ENCODE measurements at places on chromosomes 1 and 21.

DNA sequence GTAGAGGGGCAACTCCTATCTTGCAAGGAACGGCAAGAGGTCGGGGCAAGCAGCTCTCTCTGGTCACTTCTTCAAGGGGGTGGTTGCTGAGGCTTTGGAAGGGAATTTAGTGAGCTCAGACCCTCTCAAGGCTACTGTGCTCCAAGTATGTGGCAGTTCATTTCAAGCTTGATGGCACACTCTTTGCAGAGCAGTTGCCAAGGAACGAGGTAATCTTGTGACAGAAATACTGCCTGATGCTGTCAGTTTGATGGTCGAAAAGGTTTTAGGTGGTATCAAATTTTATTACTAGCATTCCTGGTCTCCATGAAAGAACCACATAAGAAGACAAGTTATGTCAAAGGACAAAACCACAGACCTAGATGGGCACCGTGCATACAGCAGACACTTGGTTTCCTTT lies 13.1 kb downstream of the CFAP298 start:
- DNase-seq = peak; percentile 67

- DNase-seq = peak; percentile 35
Measured at GRCh38 chr1:194846488-194846887, 1660.1 kb upstream of the B3GALT2 start.

DNA sequence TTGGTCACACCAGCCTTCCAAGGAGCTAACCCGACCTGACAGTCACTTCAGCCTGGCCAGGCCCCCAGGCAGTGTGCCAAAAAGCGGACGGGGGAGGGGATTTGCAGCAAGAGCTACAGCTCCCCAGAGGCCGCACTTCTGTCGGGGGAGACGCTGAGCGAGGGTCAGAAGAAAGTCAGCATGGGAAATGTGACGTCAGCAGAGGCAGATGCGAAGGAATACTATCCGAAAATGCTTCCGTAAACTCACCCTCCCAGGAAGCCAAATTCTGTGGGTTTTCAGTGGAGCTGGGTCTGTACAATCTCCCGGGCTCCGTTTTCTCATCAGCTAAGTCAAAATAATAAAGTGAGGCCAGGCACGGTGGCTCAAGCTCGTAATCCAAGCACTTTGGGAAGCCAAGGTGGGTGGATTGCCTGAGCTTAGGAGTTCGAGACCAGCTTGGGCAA lies 28.5 kb upstream of the ECE1 start:
- peak; percentile 66 for DNase-seq

DNA sequence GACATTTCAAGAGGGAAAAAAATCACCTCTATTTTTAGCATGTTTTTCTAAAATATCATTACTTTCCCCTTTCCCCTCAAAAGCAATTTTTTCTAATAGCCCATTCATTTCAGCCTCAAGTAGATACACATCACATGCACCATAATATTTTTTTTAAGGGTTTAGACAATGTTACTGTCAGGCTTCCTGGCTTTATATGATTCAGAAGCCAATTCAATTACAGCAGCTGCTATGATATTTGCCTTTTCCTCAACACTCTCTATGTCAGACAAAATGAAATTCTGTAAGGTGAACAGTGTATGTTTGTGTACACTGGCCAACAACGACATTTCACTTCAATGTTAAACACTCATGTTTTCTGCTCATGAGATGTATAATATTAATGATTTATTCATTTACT lies 46.5 kb downstream of the OMA1 start:
- DNase-seq = no peak

DNA sequence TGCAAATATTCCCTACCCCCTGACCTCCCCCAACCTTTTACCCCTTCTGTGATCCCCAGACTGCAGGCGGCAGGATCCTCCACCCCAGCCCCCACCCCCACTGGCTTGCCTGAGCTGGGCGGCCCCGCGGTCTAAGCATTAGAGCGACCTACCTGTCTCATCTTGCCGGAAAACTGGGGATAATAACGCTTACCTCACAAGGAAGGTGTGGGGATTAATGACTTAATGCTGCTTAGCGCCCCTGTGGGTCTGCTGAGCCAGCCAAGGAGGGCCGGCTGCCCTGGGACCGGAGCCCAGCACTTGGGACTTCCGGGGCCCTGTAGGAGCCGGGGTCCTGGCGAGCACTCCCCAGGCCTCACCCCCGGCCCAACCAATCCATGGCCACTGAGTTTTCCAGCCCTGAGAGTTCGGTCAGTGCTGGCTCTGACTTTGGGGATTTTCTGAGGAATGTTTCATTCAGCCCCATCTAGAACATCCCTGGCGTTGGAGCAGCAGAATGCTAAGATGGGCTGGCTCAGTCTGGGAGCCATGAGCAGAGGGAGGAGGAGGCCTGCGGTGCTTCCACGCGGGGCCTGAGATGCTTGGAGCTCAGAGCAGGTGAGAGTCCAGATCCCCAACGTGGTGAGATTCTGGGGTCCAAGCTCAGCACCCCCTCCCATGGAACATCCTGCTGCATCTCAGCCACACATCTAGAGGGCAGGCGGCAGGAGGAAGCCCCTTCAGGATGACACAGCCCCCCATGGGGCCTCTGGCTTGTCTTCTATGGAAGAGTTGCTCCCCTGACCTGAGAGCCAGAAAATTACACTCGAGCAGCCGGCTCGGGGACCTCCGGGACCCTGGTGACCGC lies 97.9 kb downstream of the RIPK4 start:
- DNase-seq = no peak

DNA sequence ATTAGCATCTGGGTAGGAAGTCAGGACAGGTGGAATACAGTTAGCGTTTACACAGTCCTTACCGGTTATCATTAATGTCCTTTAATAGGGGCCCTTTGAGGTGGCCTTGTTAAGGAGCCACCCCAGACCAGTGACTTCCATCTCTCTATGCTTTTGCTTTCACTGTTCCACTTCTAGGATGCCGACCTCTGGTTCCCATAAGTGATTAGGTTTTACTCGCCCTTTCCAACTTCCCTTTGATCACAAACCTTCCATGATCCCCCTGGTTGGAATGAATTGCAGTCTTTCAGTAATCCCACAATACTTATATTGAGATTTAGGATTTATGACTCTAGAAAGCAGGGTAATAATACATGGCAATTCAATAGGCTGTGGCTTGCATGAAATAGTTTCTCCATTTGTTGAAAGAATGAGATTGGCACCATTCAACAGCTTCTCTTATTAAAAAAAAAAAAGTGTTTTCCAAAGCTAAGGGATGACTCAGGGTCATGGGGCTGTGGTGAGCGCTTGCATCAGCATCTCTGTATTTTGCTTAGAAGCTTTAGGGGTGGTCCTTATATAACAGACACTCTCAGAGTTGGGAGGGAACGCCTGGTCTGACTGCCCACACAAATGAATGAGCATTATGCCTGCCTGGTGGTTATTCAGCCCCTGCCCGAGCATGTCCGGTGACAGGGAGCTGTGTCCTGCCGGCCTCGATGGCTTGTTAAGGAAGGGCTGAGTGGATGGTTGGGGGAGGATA lies 110.5 kb downstream of the CNIH3 start:
- DNase-seq = no peak
